ENCODE measurements at places on chromosomes 5 and 9.

- DNase-seq = peak; percentile 45
Observed at GRCh38 chr9:94603259-94604160, 9.9 kb upstream of the FBP2 start.

DNA sequence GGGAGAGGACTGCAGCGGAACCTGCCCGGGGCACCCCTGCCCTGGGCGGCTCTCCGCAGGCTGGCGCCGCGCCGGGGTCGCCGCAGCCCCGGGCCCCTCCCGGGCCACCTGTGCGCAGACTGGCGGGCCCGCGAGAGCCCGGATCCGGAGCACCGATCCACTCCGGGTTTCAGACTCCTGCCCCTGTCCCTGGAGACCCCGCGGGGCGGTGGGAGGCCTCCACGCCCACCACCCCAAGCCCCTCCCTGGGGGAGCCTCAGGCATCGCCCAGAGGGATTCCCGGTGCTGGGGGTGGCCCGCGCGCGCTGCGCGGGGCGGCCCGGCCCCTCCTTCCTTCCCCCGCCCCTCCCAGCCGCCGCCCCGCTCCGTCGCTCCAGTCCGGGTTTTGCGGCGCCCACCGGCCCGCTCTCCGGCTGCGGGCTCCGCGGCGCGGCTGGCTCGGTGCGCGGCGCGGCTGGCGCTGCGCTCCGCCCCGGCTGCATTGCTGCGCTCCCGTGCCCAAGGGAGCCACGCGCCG lies at the start of gene UNC5A:
Gene UNC5A, plus strand, starts transcription at position 479 of the 517 bp plus-strand sequence. CDS start 192 bp downstream, outside the sequence.
- peak; percentile 35 for DNase-seq

DNA sequence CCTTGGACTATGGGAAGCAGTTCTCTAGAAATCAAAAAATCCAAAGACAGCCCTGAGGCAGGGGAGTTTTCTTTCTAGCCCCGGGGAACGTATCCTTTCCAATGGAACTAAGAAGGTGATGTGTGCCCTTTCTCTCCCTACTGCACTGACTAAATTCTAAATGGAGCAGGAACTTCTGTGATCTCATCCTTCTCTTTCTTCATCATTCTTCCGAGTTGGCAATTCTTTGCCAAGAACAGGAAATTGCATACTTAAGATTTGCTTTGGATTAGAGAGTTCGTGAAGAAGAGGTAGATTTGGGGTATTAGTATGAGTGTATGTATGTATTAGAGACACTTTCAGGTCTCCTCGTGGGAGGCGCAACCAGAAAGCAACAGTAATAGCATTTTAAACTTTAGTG lies 178.0 kb upstream of the PIK3R1 start:
- no peak for DNase-seq

DNA sequence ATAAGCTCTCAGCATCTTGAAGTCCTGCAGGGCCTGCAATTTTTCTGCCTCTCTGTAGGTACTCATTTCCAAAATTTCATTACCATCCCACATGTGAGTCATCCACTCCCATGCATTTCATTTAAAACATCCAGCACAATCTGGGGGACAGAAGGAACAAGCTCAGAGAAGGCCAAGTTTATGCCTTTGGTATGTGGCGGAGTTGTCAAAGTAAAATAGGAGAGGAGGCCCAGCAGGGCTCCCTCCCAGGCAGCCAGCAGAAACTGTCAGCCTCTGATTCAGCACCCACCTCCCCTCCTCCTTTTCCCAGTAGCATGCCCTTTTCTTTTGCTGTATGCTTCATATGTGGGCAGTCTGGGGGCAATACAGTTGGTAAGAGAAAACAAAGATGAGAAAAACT lies 126.4 kb upstream of the ZNF366 start:
- no peak for DNase-seq

DNA sequence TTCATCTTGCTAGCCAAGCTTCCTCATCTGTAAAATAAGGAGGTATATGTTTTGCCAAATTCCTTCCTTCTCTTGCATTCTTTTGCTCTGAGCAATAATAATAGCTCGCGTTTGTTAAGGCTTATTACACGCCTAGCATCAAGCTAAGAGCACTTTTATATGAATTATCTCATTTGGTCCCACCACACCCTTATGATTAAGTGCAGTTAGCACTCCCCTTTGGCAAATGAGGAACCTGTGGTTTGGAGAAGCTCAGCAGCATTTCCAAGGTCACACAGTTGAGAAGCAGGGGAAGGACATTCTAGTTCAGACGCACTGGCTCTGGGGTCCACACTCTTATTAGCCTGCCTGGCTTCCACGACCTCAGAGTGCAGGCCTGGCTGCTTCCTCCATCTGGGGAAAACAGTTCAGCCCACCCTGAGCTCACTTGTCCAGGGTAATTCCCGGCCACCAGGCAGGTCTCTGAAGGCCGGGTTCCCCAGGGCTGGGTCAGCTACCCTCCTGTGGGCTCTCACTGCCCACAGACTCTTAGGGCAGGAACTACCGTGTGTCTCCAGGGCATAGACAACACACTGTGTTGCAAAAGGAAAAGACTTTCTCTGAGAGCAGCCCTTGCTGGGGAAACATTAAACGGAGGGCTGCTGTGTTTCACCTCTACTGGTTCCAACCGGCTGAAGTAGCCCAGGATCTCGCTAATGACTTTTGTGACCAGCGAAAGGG lies 9.9 kb upstream of the FBP1 start:
- no peak for DNase-seq

GRCh38 chr5:179805529-179806249 lies 977 bp downstream of the MGAT4B start:
- no peak for DNase-seq

- DNase-seq = no peak
Observed at GRCh38 chr5:130963798-130964197, 201.3 kb downstream of the HINT1 start.

GRCh38 chr9:126704157-126704891 lies 90.6 kb downstream of the LMX1B start:
- DNase-seq = no peak

GRCh38 chr5:31939151-31939550 lies 235.0 kb downstream of the GOLPH3 start:
- DNase-seq = no peak

GRCh38 chr9:74821636-74822035 lies 66.1 kb downstream of the TRPM6 start:
- DNase-seq = no peak

GRCh38 chr5:179300581-179301180 lies 44.6 kb downstream of the ADAMTS2 start:
- no peak for DNase-seq

DNA sequence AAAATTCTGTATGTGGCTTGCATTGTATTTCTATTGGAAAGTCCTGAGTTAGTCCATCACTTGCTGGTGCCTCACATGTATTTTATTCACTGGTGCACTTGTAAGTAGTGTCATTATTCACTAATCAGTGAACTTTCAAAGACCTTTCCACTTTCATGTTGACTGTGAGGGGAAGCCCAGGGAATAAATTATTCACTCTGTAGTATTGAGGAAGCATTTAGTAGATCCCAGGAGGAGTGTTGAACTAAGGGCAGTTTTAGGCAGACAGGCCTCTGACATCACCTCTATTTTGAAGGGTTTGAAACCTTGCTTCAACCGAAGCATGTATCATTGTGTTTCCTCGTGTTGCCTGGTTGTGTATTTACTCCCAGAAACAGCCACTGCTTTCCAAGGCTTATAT lies 705.4 kb upstream of the RIOK2 start:
- DNase-seq = no peak

DNA sequence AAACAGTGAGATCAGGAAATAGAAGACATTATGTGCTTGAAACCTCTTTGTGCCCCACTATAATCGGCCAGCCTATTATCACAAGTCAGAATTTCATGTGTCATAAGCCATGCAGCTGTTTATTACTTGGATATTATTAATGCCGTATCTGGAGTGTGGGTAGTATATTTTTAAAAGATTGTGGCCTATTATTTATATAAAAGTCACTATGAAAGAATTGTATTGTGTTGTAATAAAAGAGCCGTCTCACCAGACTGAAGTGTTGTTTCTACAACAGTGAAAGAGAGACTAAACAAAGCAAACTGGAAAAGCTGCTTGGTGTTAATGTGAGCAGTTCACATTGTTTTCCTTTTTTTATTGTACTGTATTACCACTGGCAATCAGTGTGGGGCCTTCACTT lies 449.1 kb downstream of the PSAT1 start:
- no peak for DNase-seq

- no peak for DNase-seq
Observed at GRCh38 chr9:88060746-88061145, 77.5 kb downstream of the SPATA31C2 start.

DNA sequence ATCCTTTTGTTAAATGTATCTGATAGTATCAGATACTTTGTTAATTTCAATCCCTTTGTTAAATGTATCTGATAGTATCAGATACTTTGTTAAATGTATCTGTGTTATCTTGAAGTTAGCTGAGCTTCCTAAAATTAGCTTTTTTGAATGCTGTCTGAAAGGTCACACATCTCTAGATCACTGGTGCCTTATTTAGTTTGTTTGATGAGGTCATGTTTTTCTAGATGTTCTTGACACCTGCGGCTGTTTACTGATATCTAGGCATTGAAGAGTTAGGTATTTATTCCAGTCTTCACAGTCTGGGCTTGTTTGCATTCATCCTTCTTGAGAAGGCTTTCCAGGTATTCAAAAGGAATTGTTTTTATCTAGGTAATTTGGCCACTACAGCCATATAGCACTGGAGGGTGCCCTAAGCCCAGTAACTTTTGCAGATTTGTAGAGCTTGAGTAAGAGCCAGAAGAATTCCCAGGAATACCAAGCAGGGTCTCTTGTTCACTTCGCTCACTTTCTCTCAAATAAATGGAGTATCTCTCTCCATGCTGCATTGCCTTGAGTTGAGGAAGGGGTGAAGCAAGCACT lies 435.4 kb upstream of the GRAMD2B start:
- no peak for DNase-seq

GRCh38 chr5:176424181-176424580 lies 7.8 kb upstream of the CLTB start:
- DNase-seq = no peak

DNA sequence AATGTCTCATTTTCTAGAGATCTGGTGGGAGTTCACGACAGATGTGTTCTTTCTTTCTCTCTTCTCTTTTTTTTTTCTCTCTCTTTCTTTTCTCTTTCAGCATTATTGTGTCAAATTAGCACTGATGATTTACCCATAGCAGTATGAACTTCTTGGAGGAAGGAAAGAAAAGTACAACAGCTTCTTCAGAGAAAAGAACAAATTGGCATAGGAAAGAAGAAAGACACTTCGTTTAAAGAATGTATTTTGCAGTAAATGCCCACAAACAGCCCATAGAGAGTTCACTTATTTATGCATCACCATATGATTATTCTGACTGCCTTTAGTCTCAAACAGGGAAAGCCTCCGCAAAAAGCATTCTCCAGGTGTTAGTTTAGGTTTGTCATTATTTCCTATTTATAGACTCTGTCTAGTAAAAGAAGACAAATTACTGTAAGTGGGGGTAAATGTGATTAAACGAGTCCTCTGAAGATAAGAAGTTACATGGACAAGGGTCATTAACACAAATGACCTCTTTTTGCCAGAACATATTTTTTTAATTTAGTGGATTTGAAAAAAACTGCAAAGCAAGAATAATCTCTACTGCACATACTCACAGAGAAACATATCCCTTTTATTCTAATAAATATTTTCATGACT lies 68.0 kb downstream of the POU5F2 start:
- no peak for DNase-seq

- DNase-seq = no peak
Observed at GRCh38 chr5:353612-354580, 32.4 kb downstream of the AHRR start.

GRCh38 chr5:169847519-169847918 lies 132.8 kb downstream of the INSYN2B start:
- no peak for DNase-seq

DNA sequence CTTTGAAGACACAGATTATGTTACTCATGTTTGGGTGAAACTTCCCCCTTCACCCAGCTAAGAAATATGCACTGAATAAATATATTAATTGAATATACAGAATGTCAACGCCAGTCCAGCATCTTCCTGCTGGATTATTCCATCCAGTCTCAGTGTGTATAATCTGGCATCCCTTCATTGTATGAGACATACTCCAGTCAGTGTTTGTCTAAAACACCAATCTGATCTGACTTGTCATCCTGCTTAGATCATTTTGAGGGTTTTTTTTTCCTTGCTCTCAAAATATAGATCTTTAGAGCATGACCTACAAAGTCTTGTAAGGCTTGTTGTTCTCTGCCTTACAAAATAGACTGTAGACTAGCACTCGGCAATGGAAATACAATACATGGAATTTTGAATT lies 195.1 kb downstream of the SMARCA2 start:
- no peak for DNase-seq

DNA sequence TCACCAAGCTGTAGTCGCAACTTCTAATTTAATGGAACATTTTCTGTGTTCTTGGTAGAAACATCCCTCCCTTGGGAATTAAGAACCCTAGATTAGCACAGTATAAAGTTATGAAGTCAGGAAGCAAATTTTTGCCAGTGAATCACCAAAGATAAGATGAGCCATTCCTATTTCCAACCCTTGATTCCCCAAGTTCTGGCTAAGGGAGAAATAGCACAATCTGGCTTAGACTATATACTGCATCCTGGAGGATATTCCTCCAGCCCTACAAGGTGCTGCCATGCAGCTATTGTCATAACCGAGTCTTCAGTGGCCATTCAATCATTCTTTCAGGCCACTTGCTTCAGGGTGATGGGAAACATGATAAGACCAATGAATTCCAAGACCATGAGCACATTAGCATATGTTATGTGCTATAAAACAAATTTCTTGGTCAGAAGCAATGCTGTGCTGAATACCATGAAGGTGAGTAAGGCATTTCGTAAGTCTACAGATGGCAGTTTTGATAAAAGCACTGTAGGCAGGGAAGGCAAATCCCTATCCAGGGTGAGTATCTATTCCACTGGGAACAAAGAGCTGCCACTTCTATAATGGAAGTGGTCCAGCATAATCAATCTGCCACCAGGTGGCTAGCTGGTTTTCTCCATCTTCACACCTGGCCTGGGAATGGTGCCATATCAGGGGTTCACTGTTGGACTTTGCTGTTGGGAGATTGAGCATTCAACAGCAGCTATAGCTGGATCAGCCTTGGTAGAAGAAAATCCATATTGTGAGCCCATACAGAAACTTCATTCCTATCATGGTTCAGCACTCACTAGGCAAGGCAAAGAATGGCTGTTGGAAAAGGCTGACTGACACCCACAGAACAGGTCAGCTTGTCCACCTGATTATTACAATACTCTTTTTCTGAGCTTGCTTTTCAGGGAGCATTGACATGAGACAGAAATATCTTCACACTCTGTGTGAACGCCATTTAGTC lies 19.6 kb upstream of the ARL15 start:
- DNase-seq = no peak

DNA sequence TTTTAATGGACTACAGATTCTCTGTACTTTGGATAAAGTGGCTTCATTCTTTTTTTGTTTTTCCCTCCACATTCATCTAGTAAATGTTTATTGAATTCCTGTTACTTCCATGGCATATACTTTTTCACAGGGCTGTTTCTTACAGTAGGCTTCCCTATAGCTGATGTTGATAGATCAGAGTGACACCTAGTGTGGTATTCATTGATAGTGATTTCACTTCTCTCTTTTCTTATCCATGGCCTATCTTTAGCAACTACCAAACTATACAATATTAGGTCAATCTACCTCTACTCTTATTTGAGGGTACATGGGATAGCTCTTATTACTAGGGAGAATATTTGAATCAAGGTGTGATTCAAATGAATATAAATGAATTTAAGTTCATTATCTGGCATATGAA lies 35.8 kb downstream of the FSD1L start:
- no peak for DNase-seq
